Osteocyte (in vitro differentiated cells): ENCODE measurements at places on chromosomes 12 and 14. TPM values are rescaled to one million over a fixed set of nuclear protein-coding genes. Genes with fewer than 3 reads are reported as not detected.

- no peak overlapping the region for H3K27ac ChIP-seq
- no peak for DNase-seq
- no peaks in the 10 kb centered on the region for H3K27me3 ChIP-seq
- H3K4me1 ChIP-seq, result peaks cover 82% of the 10 kb centered on the region
- no peaks in the 10 kb centered on the region for H3K36me3 ChIP-seq
These were observed 6.3 kb downstream of the NUAK1 start for GRCh38 chr12:106132175-106133135.

DNA sequence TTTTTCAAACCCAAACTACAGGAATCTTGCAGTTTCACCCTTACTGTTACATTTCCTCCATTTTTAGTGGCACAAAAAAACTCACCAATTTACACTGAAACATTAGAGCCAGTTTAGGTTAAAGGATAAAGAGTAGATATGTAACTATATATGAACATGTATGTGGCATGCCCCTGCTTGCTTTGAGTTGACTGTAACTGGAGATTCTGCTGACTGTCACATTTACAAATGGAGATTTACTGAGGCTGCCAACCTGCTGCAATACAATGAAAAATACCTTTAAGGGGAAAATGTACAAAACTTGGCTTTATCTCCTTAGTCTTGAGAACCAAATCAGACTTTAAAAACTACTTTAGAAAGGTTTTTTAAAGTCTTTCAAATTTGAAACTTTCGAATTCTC, 28.3 kb downstream of the STON2 start:
- no peak overlapping the region for H3K4me3 ChIP-seq
- no peaks in the 10 kb centered on the region for H3K27me3 ChIP-seq
- no peaks in the 10 kb centered on the region for H3K4me1 ChIP-seq
- DNase-seq, result no peak
- H3K27ac ChIP-seq, result no peak overlapping the region

- H3K4me1 ChIP-seq, result peaks cover 22% of the 10 kb centered on the region
- no peaks in the 10 kb centered on the region for H3K27me3 ChIP-seq
- DNase-seq, result no peak
- peaks cover 3% of the 10 kb centered on the region for H3K36me3 ChIP-seq
- no peak overlapping the region for H3K4me3 ChIP-seq
- H3K27ac ChIP-seq, result no peak overlapping the region
These were observed 1.7 kb downstream of the TNFRSF1A start for GRCh38 chr12:6340032-6340638.

Gene ATL1
- 7.4 and 10.0 TPM in 2 replicates for total RNA-seq

Gene ALKBH2
- 17.4 and 17.7 TPM in 2 replicates for total RNA-seq
